Tibial artery (tissue), 4 donors: ENCODE measurements at places on chromosomes 11 and 22.

DNA sequence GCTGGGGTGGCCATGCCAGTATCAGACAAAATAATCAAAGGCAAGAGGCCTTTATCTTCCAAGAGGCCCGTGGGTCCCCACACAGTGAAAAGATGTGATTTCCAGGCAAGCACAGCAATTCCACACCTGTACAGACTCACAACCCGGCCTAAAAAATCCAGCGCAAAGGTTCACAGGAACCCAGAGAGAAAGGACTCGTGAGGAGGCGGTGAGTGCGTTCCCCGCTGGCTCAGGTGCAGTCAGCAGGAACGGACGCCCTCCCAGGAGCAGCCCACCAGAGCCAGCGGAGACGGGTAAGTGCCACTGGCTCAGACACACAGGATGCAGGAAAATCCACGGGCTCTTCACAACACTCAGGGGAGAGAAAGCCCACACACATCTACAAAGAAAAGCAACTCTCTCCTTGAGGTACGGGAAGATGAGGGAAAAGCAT, 4.4 kb downstream of the TOLLIP start:
- DNase-seq: no peak

DNA sequence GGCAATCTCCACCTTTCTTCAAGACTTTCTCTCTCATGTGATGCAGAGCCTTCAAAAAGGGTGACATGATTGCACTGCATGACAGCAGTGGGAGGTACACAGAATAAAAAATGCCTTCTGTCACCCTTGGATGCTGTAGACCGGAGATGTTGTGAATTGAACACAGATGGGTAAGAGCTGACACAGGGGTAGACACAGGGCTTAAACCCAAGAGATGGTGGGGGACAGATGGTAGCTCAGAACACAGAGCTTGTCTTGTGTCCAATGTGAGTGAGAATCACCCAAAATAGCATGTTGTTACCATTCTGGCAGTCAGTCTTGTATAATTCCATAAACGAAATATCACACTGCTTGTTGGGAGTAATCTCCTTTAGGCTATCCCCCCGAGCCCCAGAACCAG, 69.9 kb downstream of the JRKL start:
- DNase-seq: no peak

DNA sequence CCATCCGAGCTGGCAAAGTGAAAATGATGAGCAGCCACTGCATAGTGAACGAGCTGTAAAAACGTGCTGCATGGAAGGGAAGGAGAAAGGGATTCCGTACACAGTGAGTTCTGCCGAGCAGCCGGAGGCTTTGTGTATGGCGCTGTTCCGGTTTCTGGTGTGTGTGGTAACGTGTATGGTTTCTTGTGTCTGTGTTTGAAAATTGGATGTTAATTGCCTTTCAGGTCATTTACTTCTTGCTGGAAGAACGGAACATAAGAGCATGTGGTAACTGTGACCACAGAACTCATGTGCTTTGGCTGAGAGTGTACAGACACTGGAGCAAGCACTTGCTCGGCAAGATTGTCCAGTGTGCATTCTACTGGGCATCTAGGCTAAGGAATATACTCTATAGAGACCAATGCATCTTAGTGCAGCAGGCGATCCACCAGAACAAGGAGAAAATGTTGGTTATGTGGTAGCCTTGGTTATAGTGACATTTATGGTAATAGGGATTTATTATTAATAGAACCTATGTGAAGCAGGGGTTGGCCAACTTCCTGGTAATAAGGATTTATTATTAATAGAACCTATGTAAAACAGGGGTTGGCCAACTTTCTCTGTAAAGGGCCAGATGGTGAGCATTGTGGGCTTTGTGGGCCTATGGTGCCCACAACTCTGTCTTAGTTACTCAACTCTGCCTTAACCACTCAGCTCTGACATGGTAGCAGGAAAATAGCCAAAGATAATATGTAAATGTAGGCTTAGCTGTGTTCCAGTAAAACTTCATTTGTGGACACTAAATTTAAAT, 49.2 kb downstream of the GRAMD1B start:
- no peak for DNase-seq

DNA sequence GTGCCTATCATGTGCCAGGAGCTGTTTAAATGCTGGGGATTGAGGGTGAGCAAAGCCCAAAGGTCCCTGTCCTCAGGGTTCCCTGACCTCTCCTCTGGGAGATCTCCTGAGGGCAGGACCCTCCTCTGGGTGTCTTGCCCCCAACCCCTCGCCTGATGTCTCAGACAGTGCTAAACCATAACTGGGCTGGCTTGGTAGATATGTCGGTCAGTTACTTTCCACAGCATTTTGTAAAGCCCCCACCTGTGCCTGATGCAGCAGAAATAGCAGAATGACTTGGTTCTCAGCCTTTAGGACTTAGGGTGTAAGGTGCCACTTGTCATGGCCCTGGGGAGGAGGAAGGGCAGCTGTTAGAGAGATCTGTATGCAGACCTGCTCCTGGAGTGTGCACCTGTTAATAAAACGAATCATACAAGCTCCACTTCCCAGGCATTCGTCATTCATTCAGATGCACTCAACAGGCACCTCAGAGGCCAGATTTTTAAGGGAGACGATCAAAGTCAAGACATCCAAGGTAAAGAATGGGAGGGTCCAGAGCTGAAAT, 88.1 kb downstream of the TP53I11 start:
- no peak for DNase-seq

DNA sequence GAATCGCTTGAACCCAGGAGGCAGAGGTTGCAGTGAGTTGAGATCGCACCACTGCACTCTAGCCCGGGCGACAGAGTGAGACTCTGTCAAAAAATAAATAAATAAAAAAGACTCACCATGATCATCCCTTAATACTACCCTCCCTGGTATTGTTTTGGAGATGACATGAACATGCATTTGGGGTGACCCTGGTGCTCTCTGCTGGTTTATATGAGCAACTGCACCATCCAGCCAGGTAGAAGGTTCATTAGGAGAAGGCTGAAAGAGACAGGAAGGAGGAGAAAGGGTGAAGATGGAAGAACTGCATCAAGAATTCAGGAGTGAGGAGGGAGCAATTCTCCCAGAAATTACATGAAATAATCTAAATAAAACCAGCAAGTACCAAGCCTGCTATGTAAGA, 37.8 kb downstream of the SLC5A1 start:
- no peak for DNase-seq

DNA sequence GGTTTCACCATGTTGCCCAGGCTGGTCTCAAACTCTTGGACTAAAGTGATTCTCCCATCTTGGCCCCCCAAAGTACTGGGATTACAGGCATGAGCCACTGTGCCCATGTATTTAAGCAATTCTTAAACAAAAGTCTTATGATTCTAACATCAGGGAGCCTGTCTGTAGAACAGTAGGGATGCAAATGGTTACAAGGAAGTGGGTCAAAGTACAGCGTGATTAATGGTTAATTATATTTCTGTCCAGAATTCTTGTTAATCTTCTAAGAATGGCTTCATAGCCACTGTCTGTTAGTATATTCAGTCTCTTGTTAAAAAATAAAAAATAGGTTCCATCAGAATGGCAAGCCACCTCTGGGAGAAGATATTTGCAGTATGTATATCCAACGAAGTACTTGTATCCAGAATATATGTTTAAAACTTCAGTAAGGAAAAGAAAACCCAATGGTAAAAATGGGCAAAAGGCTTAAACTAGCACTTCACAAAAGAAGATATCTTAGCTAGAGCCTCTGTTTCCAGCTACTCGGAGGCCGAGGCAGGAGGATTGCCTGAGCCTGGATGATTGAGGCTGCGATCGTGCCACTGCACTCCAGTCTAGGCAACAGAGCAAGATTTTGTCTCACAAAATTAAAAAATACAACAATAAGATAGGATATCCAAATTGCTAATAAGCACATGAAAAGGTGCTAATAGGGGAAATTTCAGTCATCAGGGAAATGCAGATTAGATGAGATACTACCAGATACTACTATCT, 22.9 kb downstream of the ATG13 start:
- no peak for DNase-seq

GRCh38 chr11:18361154-18361553, 33.2 kb upstream of the LDHA start:
- DNase-seq: no peak

GRCh38 chr11:102632026-102632425, 6.9 kb upstream of the MMP20 start:
- no peak for DNase-seq

GRCh38 chr22:38415561-38416321, 39.3 kb downstream of the KCNJ4 start:
- DNase-seq: no peak

GRCh38 chr11:37298173-37298572, 700.1 kb upstream of the RAG2 start:
- no peak for DNase-seq

DNA sequence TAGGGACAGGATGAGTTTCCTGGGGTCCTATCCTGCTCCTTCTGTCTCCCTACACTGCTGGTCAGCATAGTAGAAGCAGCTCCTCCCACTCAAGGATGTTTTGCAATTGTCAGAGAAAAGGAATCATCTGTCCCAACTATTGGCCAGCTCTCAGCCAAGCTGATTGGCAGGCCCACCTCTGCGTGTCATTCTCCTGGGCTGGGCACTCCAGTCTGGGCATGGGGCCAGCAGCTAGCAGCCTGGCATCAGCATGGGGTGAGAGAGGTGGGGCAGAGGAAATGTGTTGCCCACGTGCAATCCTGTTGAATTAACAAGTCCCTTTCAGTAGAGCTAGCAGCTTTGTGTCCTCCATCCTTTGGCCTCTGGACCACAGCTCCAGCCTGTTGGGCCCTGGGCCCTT, 14.1 kb downstream of the ANKK1 start:
- DNase-seq: peak; percentile 37
